ENCODE measurements at places on chromosomes 5 and 9.
A peak's percentile ranks its signal among the peaks of the same experiment; 100 is the strongest.

- peak; percentile 88 for DNase-seq
Observed at GRCh38 chr9:121718084-121718483, 66.7 kb downstream of the DAB2IP start.

DNA sequence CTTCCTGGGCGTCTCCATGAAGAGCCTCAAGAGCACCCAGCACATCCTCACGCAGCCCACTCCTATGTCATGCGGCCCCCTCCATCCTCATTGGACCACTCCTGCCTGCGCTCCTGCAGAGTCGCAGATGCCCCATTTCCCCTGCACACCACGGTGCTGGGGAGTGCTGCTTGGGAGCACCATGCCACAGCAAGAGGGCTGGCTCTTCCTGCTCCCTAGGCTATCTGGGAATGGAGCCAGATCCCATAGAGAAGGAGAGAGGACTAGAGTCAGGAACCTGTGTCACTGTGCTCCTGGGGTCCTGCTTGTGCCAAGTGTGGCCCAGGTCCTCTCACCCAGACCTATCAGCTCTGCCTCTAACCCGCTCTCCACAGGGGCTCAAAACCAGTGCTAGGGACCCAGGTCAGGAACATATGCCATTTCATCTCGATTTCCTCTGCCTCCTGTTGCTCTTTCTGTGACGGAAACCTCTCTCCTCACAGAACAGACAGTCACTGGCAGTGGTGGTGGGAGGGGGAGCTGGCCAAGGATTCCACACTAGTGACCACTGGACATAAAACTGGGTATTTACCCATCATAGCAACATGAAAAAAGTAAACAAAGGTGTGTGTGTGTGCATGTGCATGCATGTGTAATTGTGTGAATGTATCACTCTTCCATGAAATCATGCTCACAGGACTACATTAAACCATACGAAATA lies 178.4 kb downstream of the TTLL11 start:
- no peak for DNase-seq

DNA sequence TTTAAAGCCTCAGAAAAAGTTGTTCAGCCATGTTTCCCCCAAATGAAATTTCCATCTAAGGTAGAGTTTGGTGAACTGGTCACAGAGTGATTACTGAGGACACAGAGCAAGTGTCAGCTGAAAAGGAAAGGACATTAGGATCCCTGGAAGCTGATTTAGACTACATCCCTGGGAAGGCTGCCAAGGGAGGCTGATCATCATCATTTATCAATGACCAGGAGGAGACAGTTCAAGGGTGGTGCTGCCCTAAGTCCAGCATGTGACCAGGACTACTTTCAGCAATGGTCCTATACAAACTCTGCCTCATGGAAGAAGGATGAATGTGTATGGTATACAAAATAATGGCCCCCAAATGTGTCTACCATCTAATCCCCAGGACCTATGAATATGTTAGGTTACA lies 120.6 kb downstream of the PIK3R1 start:
- DNase-seq = peak; percentile 46

DNA sequence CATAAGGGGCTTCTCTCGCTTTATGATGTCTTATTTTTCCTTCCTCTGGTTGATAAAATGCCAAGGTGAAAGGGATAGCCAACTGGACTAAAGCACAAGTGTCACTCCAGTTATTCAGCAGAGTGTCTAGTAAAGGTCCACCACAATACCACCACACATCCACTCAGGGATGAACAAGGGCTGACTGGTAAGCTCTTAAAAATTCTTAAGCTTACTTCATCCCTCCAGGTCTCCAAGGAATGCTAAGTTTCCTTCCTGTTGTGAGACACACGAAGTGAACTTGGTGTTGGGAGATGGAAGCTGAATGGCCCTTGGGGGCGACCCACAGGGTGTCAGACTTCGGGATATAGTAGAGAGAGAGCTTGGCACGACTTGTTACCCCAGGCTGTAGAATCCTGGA lies 3.2 kb upstream of the HMGCS1 start:
- DNase-seq = no peak

DNA sequence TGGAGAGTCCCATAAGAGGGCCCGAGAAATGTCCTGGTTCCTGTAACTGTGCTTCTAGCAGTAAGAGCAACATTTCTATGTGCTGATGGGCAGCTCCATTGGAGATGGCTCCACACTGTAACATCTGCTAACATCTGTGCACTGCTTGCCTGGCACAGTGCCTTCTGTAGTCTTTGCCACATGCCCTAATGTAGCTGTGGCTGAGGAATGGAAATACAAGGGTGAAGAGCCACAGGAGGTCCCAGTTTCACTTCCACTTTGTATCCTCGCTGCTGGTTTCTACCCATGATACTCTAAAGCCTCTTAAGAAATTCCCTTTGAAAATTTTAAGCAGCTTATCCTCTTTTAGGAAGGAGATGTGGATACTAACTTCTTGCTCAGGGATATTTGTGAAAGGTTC lies 97.4 kb downstream of the HOMER1 start:
- peak; percentile 54 for DNase-seq

GRCh38 chr5:146193285-146193684 lies 10.1 kb upstream of the RBM27 start:
- DNase-seq = no peak

DNA sequence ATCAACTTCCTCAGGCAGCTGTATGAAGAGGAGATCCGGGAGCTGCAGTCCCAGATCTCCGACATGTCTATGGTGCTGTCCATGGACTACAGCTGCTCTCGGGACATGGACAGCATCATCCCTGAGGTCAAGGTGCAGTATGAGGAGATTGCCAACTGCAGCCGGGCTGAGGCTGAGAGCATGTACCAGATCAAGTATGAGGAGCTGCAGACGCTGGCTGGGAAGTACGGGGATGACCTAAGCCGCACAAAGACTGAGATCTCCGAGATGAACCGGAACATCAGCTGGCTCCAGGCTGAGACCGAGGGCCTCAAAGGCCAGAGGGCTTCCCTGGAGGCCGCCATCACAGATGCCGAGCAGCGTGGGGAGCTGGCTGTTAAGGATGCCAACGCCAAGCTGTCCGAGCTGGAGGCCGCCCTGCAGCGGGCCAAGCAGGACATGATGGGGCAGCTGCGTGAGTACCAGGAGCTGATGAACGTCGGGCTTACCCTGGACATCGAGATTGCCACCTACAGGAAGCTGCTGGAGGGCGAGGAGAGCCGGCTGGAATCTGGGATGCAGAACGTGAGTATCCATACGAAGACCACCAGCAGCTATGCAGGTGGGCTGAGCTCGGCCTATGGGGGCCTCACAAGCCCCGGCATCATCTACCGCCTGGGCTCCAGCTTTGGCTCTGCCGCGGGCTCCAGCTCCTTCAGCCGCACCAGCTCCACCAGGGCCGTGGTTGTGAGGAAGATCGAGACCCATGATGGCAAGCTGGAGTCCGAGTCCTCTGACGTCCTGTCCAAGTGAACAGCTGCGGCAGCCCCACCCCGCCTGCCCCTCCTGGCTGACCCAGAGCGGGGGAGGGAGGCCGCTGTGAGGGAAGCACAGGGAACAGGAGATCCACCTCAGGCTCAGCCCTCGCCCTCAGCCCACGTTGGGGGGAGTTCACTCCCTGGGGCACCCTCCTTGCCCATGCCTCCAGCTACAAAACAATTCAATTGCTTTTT lies 84.0 kb downstream of the SEC61B start:
- DNase-seq = no peak

DNA sequence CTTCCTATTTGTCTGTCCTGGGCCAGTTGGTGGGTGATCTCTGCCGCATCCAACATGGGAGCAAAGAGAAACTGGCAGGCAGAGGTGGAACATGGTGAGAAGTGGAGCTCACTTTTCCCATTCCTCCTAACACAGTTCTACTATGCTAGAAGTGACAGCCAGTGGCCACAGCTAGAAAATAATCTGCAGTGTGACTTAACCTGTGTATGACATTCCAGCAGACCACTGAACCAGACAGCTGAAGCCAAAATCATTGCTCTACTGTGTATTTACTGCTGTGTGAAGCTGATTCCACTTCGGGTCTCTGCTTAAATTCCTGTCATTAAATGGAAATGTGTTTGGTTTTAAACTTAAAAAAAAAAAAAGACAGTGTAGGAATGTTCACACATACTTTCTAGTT lies 523.0 kb downstream of the MTRR start:
- DNase-seq = no peak

GRCh38 chr9:87502391-87503221 lies 4.9 kb downstream of the DAPK1 start:
- no peak for DNase-seq

DNA sequence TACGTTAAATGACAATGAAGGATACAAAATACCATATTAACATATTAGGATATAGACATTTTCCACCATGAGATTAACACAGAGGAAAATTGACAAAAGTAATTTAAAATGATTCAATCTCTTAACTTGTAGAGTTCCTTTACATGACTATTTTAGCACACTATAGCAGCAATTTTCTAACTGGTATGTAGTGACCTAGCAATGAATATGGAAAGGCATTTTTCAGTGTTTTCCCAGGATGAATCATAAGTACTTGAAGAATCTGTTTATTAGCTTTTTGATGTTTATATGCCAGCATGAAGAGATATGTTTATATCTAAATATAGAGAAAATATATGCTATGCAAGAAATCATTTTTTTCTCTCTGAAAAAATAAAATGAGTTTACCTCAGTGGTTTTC lies 782.5 kb upstream of the CDH10 start:
- no peak for DNase-seq

- no peak for DNase-seq
Observed at GRCh38 chr5:63374085-63374484, 588.2 kb downstream of the HTR1A start.

- no peak for DNase-seq
Observed at GRCh38 chr9:126149661-126150060, 177.0 kb upstream of the MVB12B start.

GRCh38 chr5:54217826-54218503 lies 92.4 kb downstream of the ARL15 start:
- DNase-seq = peak; percentile 81

DNA sequence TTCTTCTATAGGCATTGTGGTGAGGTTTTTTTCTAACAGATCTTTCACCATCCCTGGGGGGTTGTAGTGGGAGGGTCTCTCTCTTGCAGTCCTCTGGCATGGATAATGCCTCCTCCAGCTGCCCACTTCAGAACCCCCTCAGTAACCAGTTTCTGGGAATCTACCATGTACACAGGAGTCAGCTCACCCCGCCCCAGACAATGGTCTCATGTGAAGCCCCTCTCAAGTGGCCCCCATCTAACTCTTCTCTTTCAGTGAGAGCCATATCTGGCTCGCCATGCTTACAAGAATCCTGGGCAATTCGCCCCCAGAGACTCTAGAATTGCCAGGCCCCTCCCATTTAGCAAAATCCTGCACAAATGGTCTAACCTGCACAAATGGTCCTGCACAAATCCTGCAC lies 144.4 kb upstream of the FSTL4 start:
- no peak for DNase-seq

DNA sequence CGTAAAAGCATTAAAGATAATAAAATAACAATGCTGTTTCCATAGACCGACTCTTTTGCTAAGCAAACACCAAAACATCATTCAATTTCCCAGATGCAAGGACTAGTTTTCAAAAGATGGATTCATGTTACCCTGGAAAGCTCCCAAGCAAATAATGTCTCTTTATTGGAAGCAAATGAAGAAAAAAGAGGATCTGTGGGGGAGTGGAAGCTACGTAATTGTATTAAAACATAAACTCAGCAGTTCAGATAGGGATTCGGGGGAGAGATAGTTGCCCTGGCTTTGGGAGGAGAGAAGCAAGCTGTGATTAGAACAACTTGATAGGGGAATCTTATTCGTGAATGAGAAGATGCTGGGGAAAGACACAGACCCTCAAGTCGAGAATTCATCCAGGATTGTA lies 491.0 kb upstream of the CLINT1 start:
- DNase-seq = no peak

- no peak for DNase-seq
Observed at GRCh38 chr9:93112864-93113389, 16.9 kb downstream of the CARD19 start.

DNA sequence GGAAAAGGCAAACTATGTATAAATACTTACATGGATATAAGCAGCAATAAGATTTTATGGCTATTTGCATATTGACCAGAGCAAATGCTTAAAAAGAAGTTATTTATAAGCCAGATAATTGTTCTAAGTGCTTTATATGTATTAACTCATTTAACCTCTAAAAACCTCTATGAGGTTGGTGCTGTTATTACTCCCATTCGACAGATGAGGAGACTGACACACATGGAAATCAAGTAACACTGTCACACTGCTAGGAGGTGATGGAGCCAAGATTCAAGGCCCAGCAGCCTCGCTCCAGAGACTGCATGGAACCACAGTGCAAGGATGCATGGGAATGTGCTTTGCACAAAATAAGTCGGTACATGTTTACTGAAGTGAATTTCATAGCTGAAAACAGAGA lies 53.7 kb downstream of the C5 start:
- no peak for DNase-seq

DNA sequence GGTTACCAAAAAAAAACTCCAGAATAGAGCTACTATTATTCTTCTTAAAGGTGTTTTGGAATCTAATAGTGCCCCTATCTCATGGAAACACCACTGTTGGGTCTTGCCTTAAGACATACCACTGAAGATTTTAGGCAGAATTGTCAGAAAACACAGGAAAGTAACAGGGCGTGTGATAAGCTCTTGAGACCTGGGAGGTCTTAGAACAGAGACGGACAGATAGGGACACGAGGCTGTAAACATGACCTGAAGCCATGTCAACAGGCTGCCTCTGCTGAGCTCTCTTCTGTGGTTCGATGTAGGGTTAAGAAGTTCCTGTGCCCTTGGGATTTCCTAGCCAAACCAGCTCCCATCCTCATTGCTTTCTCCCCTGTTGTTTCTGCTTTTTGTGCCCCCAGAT lies 69.3 kb downstream of the CTSL start:
- no peak for DNase-seq

DNA sequence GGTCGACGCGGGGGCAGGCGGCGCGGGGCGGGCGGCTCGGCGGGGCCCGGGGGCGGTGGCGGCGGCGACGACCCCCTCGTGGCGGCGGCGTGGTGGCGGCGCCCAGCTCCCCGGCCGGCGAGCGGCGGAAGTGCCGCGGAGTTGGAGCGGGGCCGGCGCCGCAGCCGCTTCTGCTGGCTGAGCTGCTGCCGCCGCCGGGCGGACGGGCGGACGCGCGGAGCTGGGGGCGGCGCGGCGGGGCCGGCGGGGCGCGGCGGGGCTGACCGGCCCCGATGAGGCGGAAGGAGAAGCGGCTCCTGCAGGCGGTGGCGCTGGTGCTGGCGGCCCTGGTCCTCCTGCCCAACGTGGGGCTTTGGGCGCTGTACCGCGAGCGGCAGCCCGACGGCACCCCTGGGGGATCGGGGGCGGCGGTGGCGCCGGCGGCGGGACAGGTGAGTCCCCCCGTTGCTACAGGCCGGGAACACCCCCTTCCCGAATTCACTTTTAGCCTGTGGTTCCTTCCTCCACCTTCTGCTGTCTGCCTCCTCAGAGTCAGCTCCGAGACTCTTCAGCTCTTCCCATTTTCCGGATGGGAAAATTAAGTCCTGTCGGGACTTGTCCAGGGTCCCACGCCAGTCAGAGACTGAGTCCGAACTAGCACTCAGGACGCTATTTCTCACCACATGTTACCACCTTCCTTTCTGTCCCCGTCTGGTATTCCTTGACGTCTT lies at the start of gene GALNT10:
TSS of gene GALNT10 (plus strand) at position 139 of the 710 bp plus-strand sequence. CDS start at position 273, 134 bp downstream.
- peak; percentile 70 for DNase-seq

- DNase-seq = no peak
Observed at GRCh38 chr9:121365564-121365963, 4.5 kb downstream of the STOM start.
